Activated CD4-positive, alpha-beta memory T cell treated with anti-CD3 and anti-CD28 coated beads for 36 hours (primary cell): ENCODE measurements at places on chromosomes 3 and 15. TPM values are rescaled to one million over a fixed set of nuclear protein-coding genes. Genes with fewer than 3 reads are reported as not detected.
A peak's percentile ranks its signal among the peaks of the same experiment; 100 is the strongest.

GRCh38 chr3:129317014-129317771 lies 38.5 kb downstream of the HMCES start:
- no peak for DNase-seq
- no peaks in the 10 kb centered on the region for H3K27me3 ChIP-seq
- H3K4me1 ChIP-seq: peaks cover 21% of the 10 kb centered on the region
- peak overlapping the region; percentile 62 for H3K4me3 ChIP-seq

DNA sequence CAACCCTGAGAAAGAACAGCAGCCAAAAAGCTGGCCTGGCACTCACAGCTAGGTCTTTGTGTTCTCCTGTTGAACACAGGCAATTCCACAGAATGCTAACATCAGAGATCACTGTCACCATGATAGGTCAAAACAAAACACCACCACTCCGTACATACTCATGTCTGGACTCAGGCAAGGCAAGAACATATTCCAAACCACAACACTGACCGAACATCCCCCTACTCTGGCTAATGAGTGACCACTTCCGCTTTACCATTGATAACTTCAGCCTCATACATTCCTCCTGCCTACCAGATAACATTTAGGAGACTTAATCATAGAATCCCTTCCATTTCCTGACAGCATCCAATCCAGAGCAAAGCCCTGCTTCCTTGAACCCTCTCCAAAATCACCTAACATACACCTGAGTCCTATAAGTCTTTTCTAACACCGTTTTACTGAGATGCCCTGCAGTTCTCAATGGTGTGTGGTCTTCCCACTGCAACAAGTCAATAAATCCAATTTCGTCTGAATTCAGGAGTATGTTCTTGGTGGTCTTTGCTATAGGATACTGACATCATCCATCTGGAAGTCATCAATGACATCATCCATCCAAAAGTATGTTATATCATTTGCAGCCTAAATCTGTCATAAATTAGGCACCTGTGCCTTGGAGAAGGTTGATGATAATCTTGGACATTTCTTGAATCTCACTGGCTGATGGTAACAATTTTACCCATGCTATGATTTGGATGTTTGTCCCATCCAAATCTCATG lies 23.7 kb downstream of the RIOX2 start:
- H3K4me1 ChIP-seq: no peaks in the 10 kb centered on the region
- no peak for DNase-seq
- peaks cover 63% of the 10 kb centered on the region for H3K36me3 ChIP-seq
- no peak overlapping the region for H3K27ac ChIP-seq
- H3K27me3 ChIP-seq: no peaks in the 10 kb centered on the region
- H3K4me3 ChIP-seq: no peak overlapping the region

- H3K27me3 ChIP-seq: no peaks in the 10 kb centered on the region
- no peak for DNase-seq
- H3K27ac ChIP-seq: no peak overlapping the region
- no peak overlapping the region for H3K4me3 ChIP-seq
Observed at GRCh38 chr3:31495971-31496665, 36.6 kb upstream of the STT3B start.

- no peaks in the 10 kb centered on the region for H3K36me3 ChIP-seq
- H3K4me3 ChIP-seq: no peak overlapping the region
- DNase-seq: no peak
- H3K27ac ChIP-seq: no peak overlapping the region
Observed at GRCh38 chr15:34810443-34811129, 15.2 kb upstream of the ACTC1 start.

DNA sequence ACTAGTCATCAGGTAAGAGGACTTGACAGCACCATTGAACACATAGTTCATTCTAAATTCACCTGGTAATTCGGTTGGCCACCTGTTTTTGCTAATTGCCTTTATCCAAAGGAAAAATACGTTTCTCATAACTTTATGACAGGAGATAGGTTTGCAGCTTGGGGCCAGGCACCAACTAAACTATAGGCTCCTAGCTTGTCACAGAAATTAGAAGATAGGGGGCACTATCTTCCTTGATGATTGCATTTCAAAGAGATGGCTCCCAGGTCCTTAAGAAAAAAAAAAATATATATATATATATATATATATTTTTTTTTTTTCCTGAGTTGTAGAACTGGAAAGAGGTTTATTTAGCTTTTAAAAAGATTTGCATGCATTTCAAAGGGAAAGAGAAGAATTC lies 563.6 kb downstream of the NAALADL2 start:
- DNase-seq: no peak
- no peaks in the 10 kb centered on the region for H3K36me3 ChIP-seq
- H3K27me3 ChIP-seq: no peaks in the 10 kb centered on the region

PLIN1 gene
- 0.17 TPM for total RNA-seq

GRCh38 chr15:31559786-31560185 lies 233.2 kb downstream of the KLF13 start:
- H3K27me3 ChIP-seq: no peaks in the 10 kb centered on the region
- H3K36me3 ChIP-seq: no peaks in the 10 kb centered on the region
- no peak overlapping the region for H3K27ac ChIP-seq
- no peak overlapping the region for H3K4me3 ChIP-seq
- no peaks in the 10 kb centered on the region for H3K4me1 ChIP-seq

- H3K4me1 ChIP-seq: no peaks in the 10 kb centered on the region
- no peak for DNase-seq
- peaks cover 6% of the 10 kb centered on the region for H3K27me3 ChIP-seq
- H3K4me3 ChIP-seq: no peak overlapping the region
Observed at GRCh38 chr15:61827131-61827530, 233.1 kb downstream of the VPS13C start.

DNA sequence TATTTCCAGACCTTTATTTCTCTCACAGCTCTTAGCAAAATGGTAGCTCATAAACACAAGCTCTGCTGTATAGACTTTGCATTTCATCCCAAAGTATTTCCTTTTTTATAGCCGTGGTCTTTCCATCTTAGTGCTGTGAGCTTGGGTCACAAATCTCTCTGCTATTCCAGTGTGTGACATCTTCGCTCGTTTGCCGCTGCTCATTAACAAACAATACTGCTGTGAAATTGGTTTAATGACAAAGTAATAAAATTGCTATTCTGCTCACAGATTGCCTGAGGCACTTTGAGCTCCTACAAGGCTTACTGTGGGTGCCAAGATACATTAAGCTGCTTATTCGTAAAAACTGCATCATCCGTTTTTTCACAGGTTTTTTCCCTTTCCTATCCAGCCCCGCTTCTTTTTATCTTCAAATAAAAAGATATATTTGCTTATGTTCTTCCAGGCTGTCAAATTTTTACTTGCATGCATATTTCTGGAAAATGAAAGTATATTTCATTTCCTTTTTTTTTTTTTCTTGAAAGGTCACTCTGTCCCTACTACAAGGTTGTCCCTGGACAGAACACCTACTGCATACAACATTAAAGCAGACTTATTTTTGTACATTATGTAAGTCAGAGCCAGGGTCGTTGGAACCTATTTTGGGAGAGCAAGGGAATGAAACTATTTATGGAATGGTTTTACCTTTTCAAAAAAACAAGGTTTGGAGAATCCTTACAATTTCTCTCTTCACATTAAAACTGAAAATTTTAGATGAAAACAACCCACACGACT lies 174.5 kb downstream of the MEIS2 start:
- H3K27ac ChIP-seq: no peak overlapping the region
- H3K36me3 ChIP-seq: no peaks in the 10 kb centered on the region
- no peaks in the 10 kb centered on the region for H3K27me3 ChIP-seq

- H3K4me3 ChIP-seq: no peak overlapping the region
- no peak overlapping the region for H3K27ac ChIP-seq
- no peaks in the 10 kb centered on the region for H3K27me3 ChIP-seq
- H3K4me1 ChIP-seq: no peaks in the 10 kb centered on the region
- no peak for DNase-seq
Observed at GRCh38 chr3:132469326-132469725, 52.0 kb downstream of the DNAJC13 start.

WDR93 gene
- not detected for total RNA-seq

GREM1 gene
- total RNA-seq: not detected

DNA sequence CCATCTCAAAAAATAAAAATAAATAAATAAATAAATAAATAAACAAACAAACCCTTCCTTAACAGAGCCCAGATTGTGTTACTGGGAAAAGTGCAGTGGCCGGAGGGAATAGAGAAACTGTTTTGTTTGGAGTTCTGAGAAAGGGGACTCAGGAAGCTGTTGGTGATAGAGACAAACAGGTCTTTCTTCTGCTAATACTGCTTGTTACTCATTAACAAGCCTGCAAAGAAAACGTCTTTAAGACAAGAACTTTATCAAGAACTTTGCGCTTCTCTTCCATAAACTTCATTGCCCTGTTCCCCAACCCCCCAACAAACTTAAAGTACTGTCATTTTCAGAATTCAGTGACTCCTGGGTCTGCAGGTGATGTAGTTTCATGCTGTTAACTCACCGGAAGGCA lies 68.8 kb upstream of the GSK3B start:
- DNase-seq: no peak
- no peaks in the 10 kb centered on the region for H3K4me1 ChIP-seq
- H3K27me3 ChIP-seq: peaks cover 2% of the 10 kb centered on the region
- no peaks in the 10 kb centered on the region for H3K36me3 ChIP-seq
- H3K4me3 ChIP-seq: no peak overlapping the region
- no peak overlapping the region for H3K27ac ChIP-seq

GRCh38 chr15:25737218-25737643 lies 125.9 kb downstream of the ATP10A start:
- H3K27me3 ChIP-seq: no peaks in the 10 kb centered on the region
- H3K4me1 ChIP-seq: peaks cover 15% of the 10 kb centered on the region
- no peak for DNase-seq
- H3K36me3 ChIP-seq: no peaks in the 10 kb centered on the region

MCF2L2 gene
- 3.9 TPM for total RNA-seq

ZCWPW2 gene
- total RNA-seq: 0.39 TPM

DNA sequence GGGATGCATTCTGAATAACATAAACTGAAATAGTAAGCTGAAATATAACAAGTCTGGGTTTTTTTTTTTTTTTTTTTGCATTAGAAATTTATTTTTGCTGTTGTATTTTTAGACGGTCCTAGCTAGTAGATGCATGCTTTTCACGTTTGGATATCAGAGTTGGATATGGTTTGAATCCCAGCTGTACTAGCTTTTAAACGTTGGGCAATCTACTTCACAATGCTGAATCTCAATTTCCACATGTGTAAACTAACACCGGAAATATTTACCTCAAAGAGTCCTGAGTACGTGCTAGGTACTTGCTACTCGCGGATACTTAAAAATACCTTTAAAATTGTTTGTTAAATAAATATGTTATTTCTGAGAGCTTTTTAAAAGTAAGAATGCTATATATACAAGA lies 139.8 kb downstream of the BBX start:
- H3K27ac ChIP-seq: no peak overlapping the region
- no peak overlapping the region for H3K4me3 ChIP-seq
- H3K4me1 ChIP-seq: peaks cover 22% of the 10 kb centered on the region
- H3K27me3 ChIP-seq: no peaks in the 10 kb centered on the region
- H3K36me3 ChIP-seq: no peaks in the 10 kb centered on the region

- no peak overlapping the region for H3K4me3 ChIP-seq
- H3K36me3 ChIP-seq: peaks cover 5% of the 10 kb centered on the region
- H3K27ac ChIP-seq: no peak overlapping the region
- H3K27me3 ChIP-seq: no peaks in the 10 kb centered on the region
Observed at GRCh38 chr3:121852256-121852655, 17.2 kb downstream of the EAF2 start.

DNA sequence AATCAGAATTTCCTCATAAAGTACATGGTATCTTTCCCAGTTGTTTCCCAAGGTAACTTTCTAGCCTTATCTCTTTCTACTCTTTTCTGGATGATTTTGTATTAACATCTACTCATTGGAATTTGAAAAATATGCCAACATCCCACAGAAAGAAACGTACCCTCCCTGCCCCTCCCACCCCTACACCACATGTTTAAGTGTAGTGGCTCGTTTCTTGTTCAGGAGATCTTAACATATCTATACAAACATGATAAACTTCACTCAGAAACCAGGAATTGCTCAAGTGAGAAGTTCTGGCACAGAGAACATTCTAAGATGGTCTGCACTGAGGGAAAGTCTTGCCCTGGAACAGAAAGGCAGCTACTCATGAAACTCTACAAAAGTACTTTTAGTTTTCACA lies 404.7 kb downstream of the SOX2 start:
- H3K27ac ChIP-seq: no peak overlapping the region
- DNase-seq: no peak
- no peaks in the 10 kb centered on the region for H3K36me3 ChIP-seq
- no peak overlapping the region for H3K4me3 ChIP-seq
- H3K4me1 ChIP-seq: no peaks in the 10 kb centered on the region
- no peaks in the 10 kb centered on the region for H3K27me3 ChIP-seq

PLA2G4D gene
- not detected for total RNA-seq

HDDC3 gene
- 45.0 TPM for total RNA-seq

TGM5 gene
- total RNA-seq: not detected
